ENCODE measurements at places on chromosomes 6 and 20.
A peak's percentile ranks its signal among the peaks of the same experiment; 100 is the strongest.

DNA sequence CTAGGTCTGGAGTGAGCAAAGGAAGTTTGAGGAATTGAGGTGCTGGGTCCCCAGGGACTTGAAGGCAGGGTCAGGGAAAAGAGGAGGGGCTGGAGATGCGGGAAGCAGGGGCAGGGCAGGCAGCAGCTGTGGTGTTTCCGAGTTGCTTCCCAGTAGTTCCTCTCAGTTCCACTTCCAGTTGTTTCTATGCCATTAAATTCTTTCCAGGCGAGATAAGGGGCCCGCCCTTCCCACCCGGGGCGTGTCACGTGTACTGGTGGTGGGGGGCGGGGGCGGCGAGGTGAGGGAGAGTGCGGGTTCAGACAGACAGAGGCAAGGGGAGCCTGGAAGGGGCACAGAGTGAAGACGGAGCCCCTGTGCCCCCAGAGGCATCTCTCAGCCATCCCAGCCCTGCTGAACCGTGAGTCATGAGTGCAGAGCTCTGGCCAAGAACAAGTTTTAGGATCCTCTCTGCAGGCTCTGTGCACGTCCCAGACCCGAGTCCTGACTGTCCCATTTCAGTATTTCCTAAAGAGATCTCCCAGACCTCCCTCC is 977 bp downstream of the TNXB start:
- DNase-seq: no peak

GRCh38 chr20:16514140-16514539 is 59.1 kb downstream of the KIF16B start:
- no peak for DNase-seq

DNA sequence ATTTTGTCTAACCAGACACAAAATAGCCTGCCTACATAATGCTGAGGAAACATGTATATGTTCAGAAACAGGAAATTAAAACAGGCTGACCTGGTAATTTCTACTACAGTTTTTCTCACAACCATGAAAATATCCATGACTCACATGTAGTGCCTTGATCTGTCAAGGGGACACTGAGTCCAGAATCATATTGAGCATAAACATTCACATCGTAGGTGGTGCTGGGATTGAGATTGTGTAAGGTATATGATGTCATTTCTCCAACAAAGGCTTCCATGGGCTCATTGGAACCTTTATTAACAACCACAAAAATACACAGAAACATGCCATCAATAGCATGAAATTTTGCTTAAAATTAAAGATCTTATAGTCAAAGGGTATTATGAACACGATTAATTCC is 80.9 kb downstream of the COL12A1 start:
- DNase-seq: no peak

- no peak for DNase-seq
These were observed 67.5 kb downstream of the NDUFAF5 start for GRCh38 chr20:13852306-13852705.

DNA sequence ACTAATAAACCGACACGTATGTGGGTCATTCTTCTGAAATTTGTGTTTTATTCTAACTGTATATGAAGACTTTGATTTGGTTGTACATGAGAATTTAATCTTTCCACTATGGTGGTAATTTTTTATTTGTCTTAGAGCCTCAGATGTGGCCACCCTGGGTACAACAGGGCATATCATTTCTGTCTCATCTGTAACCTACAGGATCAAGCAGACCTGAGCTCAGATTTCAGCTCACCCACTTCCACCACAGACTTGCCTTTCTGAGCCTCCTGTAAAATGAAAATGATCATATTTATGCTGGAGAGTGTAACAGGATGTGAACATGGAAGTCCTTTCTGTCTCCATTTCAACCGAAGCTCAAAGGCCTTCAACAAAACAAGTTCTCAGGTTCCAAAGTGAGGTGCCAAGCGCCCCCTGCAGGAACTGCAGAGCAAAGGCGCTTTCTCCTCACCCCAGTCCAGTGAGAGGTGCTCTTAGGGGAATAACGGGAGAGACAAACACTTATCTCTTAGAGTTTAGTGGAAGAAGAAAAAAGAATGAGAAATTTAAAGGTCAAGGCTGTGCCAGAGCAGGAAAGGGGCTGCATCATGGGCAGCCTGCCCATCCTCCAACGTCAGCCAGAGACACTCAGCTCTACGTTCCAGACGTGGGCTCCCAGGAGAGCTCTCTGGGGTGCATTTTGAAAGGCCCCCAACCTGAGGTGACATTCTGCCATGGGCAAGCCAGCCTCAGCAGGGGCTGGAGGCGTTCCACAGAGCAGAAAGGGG is 23.0 kb upstream of the CD24 start:
- DNase-seq: peak; percentile 47

- no peak for DNase-seq
These were observed 453.6 kb upstream of the FLRT3 start for GRCh38 chr20:14790771-14791620.

DNA sequence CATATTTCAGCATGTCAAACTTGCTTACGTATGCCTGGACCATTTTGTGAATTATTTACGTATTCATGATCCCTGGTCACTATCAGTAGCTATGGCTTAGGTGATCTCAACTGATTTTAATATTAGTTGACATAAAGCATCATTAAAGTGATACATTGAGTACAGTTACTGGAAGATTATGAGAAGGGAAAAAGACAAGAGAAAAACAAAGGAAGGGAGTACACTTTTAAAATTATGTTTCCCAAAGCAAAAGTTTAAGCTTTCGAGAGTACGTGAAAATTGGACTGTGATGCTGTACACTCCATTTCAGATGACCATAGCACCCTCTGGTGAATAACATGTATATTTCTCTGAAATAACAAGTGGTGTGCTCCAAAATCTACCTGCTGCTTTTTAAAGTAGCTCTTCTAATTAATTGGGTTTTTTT is 215.0 kb upstream of the HSF2 start:
- DNase-seq: peak; percentile 19

- DNase-seq: no peak
These were observed 93.5 kb downstream of the ADGRG6 start for GRCh38 chr6:142395266-142395665.

DNA sequence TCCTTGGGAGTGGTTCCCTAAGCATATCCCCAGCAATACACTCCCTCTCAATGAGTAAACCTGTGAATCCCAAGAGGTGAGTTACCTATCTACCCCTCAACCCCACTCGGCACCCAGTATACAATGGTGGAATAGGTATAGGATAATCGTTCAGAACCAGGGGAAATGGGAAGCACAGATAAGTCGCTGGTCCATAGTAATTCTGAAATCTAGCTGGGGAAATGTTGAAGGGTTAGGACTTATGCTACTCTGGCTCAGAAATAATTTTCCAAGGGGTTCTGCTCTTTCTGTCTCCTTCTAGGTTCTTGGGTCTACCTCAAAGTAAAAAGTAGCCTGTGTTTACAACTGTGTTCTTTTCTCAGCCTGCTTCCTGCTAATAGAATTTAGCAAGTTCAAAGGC is 62.3 kb upstream of the NNAT start:
- DNase-seq: no peak

GRCh38 chr20:50924261-50924920 is 6.8 kb downstream of the ADNP start:
- DNase-seq: no peak

GRCh38 chr20:37364013-37364926 is 18.3 kb downstream of the SRC start:
- no peak for DNase-seq

DNA sequence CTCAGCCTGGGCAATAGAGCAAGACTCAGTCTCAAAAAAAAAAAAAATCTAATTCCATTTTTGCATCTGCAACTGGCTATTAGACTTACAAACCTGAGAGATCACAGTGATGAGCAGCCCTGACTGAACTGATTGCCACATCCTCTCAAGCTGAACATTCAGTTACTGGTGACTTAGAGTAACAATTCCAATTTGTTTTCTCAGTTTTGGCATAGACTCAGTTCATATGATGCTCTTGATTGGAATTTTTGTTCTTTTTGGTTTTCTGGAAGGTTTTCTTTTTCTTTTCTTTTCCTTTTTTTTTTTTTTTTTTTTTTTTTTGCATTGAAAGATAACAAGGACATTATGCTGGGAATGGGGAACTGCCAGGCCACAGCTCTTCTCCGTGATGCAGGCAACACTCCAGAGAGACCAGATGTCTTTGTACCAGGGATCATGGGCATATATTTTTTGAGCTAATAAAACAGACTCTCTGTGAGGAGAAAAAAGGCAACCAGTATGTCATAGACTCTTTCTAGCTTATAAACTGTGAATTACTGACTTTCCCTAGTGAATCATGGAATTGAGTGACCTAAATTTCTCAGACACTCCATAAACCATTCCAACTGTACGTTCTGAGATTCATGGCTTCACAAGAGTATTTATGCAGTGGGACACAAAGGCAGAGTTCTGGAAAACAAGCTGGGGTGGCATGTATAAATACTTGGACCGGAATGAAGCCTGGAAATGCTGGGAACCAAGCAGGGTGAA is 86.0 kb upstream of the SLC2A12 start:
- DNase-seq: no peak

DNA sequence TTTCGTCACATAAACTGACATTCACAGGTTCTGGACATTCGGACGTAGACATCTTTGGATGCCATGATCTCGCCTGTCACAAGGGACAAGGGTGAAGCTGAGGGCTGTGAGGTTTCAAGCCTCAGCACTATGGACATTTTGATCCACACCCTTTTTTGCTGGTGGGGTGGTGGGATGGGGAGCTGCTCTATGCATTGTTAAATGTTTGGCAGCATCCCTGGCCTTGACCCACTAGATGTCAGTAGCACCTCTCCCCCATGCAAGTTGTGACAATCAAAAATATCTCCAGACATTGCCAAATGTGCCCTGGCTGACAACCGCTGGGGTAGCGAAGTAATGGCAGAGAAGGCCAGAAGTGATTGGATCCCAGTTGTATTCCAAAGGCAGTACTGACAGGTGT is 229.4 kb downstream of the TSHZ2 start:
- DNase-seq: no peak

Measured in HCT116 (cell line).